Substantia nigra (tissue), 51 donors: ENCODE measurements at places on chromosomes 16 and 17.

GRCh38 chr16:14205666-14206065 is 134.5 kb downstream of the MRTFB start:
- DNase-seq: no peak

DNA sequence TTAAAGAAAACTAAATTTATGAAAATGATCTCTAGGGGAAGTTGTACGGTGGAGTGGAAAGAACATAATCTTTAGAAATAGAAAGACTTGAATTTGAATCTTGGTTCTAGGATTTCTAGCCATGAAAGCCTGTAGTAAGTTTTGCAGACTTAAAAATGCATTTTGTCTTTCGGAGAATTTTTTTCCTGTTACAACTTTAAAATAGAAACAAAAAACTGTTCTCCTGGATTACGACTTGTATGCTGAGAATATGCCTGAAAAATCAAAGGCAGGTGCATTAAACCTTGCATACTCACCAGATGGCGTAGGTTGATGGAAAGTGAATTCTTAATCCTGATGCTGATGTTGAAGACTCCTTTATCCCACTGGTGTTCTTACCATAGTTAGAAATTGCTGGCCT is 7.5 kb upstream of the MPHOSPH6 start:
- no peak for DNase-seq

DNA sequence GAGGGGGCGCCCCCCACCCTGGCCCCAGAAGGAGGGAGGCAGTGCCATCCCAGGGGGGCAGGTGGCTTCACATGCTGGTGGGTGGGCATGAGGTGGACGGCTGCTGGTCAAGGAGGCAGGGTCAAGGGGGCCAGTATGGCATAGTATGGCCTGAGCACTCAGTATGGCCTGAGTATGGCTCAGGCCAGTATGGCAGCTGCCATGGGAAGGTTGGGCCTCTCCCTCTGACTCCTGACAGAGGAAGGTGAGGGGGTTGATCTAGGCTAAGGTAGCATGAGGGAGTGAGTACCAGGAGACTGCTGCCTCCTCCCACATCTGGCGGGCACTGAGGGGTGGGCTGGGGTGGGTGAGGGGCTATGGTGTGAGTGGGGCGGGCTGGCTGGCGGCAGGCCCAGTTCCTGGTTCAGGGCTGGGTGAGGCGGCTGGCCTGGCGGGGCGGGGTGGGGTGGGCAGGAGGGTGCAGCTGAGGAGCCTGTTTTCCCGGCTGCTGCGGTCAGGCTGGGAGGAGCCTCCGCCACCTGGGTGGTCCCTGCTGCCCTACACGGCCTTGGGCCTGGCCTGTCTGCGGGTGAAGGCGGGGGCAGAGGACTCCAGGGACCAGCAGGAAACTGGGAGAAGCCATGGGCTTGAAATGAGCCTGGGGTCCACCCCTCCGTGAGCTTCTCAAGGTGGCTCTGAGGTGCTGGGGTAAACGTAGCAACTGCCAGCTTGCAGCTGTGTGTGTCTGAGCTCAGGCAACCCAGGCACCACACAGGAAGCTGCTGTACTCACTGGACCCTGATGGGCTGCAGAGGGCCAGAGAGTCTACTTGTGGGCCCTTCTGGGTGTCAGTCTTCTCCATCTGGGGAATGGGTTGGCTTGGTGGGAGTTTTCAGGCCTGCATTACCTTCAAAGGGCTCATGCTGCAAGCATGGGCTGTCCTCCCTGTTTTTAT is 57.0 kb downstream of the RAI1 start:
- no peak for DNase-seq

GRCh38 chr17:43020030-43020621 is 2.1 kb downstream of the VAT1 start:
- no peak for DNase-seq

- DNase-seq: no peak
Measured at GRCh38 chr16:65418435-65418834, 296.6 kb upstream of the CDH11 start.

DNA sequence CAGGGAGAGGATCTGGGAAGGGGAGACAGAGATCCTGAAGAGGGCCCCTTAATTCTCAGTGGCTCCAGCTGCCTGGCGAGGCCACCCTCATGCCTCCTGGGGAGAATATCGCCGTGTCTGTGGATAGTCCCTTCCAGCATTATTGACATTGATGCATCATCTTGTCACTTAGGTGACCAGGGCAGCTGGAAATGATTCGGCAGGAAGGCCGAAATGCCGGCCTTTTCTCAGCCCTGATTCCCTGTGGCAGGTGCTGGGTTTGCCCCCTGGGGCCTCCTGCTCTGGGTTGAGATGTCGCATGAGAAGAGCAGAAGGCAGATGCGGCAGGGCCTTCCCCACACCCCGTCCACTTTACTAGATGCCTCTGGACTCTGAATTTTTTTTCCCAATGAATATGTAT is 89.5 kb downstream of the RAP1GAP2 start:
- no peak for DNase-seq

GRCh38 chr16:55699616-55700015 is 43.8 kb downstream of the SLC6A2 start:
- no peak for DNase-seq

- DNase-seq: peak; percentile 45
Measured at GRCh38 chr17:32658470-32659418, 172.0 kb downstream of the CDK5R1 start.

DNA sequence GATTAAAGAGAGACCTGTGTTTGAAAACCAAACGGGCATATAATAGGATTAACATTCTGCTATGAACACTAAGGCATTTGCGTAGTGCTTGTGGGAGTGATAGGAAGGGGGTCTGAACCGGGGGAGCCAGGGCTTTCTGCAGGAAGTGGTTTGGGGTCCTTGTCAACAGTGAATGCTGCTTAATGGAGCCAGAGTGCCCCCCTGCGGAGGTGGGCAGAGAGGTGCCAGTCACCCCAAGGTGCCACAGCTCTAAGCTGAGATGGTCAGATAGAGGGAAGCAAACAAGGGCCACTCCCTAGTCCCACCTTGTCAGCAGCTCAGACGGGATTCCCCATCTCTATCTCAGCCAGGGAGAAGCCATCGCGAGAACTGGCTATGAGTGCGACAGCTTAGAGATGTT is 17.7 kb downstream of the NAA60 start:
- no peak for DNase-seq

DNA sequence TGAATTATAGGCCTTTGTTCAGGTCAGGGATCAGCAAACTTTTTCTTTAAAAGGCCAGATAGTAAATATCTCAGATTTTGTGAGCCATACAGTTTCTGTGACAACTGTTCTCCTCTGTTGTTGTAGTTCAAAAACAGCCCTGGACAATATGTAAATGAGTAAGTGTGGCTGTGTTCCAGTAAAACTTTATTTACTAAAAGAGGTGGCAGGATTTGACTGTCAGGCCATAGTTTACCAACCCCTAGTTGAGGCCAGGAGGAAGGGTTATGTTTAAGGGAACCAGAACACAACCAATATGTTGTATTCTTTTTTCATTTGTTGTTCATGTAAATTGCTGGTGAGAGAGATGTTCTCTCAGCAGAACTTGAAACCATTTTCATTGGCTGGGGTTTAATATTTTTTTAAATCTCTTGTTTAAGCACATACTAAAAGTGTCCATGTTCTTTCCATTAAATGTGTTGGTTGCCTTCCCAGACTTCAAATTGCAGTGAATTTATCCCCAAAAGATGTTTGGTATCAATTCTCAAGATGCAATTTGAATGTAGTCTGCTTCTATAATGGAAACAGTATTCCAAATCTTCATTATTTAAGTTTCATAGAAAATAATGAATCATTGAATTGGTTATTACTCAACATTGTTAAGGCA is 260.3 kb downstream of the FTO start:
- no peak for DNase-seq

GRCh38 chr17:36089888-36090836 is at the start of gene CCL3:
Gene CCL3, minus strand, starts transcription at chr17:36090143. Its CDS starts 85 bp downstream, at chr17:36090058.
- DNase-seq: no peak

GRCh38 chr17:39193346-39193745 is 4.1 kb downstream of the CACNB1 start:
- no peak for DNase-seq

DNA sequence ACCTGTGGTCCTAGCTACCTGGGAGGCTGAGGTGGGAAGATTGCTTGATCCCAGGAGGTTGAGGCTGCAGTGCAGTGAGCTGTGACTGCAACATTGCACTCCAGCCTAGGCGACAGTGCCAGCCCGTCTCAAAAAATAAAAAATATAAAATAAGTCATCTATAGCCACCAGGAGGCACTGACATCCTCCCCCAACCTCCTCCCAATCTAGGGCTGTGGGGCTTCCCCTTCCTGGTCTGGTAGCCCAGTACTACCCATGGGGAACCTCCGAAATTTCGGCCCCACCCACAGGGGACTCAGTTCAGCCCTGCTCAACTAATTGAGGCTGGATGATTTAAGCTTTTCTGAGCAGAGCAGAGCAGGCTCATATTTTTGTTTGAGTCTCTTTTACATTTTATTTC is 3.2 kb downstream of the ZSCAN10 start:
- DNase-seq: peak; percentile 6

- DNase-seq: no peak
Measured at GRCh38 chr17:61338000-61338798, 61.4 kb upstream of the TBX2 start.

DNA sequence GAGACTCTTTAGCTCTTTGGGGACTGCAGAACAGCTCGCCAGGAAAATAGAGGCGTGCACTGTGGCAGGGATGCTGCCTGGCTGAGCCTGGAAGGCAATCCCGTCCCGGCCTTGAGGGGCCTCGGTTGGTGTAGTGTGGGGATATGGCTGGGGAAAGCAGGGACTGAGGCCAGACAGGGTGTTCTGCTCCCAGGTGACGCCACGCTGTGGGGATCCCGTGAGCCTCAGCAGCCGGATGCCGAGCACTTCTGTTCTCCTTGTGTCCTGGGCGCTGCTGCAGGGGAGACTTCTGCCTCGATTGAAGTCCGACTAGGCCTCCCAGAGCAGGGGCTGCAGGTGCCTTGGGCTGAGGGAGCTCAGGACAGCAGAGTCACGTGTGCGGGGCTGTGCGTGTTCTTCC is 72.6 kb downstream of the BANP start:
- no peak for DNase-seq

DNA sequence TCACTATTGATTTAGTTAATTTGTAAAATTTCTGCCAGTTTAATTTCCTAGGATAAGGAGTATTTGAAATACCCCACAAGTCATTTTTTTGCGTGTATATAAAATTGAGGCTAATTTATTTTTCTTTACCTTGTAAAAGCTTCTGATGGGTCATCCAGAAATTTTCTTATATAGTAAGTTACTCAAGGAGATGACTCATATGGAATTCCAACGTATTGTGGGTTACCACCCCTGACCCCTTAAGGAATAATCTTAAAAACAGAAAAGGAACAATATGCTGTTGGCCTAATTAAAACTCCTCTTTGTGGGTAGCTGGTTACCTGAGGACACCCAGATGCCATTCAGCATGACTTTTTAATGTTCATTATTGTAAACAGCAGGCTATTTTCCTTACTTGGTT is 13.6 kb downstream of the HEATR6 start:
- no peak for DNase-seq

- DNase-seq: peak; percentile 1
Measured at GRCh38 chr16:47965439-47965838, 190.4 kb downstream of the ABCC12 start.

GRCh38 chr16:12868169-12868568 is 33.2 kb upstream of the SHISA9 start:
- no peak for DNase-seq

- no peak for DNase-seq
Measured at GRCh38 chr16:65463652-65464260, 341.9 kb upstream of the CDH11 start.

DNA sequence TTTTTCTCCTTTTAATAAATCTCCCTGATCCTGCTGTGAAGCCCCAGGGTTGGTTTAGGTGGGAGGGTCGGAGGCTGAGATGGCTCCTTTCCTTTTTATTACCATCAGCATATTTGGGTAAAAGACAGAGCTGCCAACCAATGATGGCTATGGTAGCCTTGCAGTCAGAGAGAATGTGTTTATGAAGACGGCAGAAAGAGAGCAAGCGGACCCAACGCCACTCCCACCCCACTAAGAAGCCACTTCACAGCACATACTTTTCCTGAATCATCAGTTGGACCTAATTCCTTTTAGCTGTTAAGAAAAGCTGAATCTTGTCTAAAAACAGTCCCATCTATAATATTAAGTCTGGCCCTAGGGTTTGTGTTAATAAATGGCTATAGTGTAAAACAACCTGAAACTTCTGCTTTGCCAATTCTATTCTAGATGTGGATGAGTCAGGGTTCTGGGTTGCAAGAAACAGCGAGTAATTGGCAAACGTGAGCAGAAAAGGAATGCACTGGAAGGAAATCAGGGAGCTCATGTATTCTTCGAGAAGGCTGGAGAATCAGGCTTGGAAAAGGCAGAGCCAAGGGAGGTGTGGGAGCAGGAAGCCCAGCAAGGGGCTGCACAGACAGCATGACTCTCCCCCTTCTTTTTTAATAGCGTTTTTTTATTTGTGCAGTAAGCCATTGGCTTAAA is 34.0 kb upstream of the PRKCA start:
- no peak for DNase-seq

GRCh38 chr16:2350500-2350899 is 10.0 kb upstream of the ABCA3 start:
- no peak for DNase-seq

DNA sequence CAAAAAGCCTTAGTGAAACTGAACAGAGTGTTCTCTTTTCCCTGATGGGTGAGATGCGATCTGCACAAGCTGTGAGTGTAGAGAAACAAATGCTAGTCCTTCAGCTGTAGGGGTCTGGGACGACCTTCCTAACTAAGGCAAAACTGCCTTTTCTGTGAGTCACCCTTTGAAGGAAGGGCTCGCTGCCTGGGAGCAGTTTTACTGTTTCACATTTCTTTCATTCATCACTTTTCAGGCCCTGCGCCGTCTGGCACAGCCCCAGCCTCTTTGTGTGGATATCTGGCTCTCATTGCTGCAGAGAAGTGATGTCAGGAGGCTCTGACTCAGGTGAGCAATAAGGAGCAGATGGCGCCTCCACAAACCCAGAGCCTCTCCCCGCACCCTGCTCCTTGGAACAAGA is 57.4 kb downstream of the HS3ST3A1 start:
- peak; percentile 26 for DNase-seq

GRCh38 chr17:74527081-74527480 is 4.2 kb downstream of the CD300LB start:
- no peak for DNase-seq

DNA sequence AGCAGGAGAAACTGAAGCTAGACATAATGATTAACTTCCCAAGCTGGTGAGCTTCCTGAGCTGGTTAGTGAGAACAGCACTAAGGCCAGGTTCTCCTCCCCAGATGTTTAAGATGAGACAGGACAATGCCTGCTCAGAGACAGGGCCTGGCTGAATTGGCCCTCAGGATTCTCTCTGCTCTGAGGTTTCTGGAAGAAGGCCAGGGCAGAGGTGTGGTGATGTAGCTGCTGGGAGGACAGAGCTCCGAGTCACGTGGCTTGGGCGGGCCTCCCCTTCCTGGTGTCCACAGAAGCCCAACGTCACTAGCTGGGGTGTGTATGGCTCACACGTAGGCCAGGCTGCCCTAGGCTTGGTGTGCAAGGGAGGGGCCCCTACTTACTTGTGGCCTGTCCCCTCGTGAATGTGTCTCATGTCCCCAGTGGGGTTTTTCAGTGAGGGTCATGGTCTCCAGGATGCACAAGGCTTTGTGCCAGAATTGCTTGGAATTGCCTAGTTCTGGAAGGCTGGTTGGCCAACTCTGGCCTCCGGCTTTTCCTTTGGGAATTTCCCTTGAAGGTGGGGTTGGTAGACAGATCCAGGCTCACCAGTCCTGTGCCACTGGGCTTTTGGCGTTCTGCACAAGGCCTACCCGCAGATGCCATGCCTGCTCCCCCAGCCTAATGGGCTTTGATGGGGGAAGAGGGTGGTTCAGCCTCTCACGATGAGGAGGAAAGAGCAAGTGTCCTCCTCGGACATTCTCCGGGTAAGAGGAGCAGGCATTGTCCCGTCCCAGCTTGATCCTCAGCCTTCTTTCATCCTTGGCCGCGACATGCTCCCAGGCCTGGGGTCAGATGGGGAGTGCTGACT is 3.4 kb downstream of the NOD2 start:
- no peak for DNase-seq

GRCh38 chr16:82629441-82630027 is 2.8 kb downstream of the CDH13 start:
- DNase-seq: no peak
